SW 1271 (cell line): ENCODE measurements at places on chromosomes 11 and 22.

DNA sequence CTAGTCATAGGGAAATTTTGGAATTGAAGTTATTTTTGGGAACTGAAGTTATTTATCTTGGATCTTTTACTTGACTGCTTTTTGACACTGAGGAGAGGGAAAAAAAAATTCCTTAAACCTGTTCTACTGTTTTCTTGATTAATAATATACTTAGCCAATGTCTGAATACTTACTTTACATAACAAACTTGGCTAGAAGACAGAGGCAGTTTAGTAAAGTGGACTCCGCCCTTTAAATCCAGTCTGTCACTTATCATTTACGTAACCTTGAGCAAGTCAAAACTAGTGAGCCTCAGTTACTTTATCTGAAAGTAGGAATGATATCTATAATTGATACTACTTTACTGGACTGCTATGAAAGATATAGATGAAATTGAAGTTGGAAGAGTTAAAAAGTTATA is 19.5 kb downstream of the CTSC start:
- no peak for DNase-seq

DNA sequence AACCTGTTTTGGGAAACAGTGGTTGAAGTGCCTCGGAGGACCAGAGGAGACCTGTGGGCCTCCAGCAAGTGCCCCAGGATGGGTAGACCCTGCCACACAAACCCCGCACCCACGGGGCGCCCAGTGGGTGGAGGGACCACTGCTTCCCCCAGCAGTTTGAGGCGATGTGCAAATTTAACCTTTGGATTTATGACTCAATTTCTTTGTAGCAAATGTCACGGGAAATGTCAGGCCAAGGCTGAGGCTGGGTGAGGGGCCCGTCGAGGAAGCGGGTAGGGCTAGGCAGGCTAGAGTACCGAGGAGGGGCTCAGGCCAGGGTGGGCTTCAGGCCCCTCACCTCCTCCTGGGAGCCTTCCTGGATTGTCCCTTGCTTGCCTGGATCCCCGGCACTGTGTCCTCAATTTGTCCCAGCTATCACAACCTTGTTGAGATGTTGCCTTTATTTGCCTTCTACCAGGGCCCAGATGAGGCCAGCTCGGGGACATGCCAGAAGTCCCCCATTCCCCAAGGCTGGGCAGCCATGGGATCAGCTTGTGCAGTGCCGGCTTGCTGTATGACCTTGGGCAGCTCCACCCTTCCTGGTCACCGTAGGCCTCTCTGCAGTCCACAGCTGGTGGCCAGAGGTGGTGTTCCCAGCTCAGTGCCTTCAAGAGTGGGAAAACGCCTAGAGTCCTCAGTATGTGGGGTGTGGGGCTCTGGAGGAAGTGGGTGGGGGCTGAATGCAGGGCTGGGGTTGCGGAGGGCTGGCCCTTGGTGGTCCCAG is 39.5 kb upstream of the PRODH start:
- no peak for DNase-seq

DNA sequence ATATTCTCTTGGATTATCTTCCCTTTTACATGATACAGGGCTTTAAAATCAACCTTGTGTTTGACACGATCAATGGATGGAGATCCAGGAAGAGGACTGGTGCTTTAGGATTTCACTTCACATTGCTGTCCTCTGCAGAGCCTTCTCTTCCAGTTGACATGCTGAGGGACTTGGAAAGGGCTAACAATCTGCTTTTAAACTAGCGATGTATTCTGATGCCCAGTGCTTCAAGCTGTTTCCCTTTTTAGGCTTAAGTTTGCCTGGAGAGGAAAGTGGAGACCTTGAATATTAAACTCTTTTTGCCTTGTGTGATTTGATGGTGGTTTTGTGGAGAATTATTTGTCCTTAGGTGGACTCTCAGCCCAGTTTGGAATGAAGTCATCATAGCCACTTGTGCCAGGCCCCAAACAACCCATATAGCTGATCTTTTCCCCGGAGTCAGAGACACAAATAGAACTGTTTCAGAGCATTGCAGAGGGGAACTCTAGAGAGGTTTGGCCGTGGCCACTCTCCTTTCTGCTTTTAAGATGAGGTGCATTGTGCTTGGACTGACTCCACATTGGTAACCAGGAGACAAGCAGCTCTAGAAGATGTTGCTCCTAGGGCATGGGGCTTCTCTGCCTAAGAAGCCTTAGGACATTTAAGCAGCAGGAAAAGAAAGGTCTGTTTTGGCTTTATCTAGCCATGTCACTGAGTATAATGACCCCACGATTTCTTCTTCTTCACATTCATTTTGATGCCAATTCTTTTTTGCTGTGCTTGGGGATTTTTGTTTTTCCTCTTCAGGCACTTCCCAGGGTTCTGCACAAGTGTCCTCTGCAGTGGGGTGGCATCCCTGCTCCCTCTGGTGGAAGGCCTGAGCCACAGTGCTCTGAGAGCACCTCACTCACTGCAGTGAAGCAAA is 152.8 kb downstream of the NCAM1 start:
- peak; percentile 24 for DNase-seq

DNA sequence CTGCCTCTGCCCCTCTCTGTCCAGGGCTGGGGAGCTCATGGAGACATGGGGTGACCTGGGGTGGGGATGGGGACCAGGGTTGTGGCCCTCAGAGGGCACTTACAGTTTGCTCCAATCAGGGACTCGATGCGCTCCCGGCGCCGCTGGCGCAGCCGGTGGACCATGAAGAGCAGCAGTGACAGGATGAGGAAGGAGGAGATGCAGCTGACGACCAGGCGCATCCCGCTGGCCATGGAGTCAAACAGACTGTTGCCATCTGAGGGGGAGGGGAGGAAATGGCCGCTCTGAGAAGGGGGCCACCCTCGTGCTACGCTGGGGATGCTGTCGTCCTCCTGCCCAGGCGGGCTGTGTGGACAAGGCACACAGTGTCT is 80.5 kb downstream of the DGCR2 start:
- DNase-seq, result no peak

DNA sequence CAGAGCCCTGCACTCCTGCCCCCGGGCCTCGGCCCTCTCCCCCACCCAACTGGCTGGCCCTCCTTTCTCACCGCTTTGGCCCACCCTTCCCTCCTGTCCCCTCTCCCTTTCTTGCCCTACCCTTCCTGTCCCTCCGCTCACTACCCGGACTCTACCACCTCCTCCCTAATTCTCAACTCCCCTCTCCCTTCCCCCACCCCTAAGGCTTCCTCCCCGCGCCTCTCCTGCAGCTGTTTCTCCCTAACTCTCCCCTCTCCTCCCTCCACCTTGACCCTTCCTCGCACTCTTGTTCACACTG is 421 bp downstream of the SLC15A3 start:
- no peak for DNase-seq

DNA sequence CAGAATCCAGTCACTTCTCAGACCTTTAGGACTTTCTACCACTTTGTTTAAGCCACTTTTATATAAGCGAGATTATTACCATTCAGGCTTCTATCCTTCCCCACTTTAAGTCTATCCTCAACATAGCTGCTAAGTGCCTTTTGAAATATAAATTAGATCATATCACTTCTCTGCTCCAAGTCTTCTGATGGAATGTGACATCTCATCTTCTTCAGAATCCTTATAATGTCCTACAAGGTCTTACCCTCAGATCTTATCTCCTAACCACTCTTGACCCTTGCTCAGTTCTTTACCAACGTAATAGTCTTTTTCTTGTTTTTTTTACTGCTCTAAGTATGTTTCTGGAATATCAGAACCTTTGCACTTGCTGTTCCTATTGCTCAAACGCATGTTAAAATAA is 188.7 kb downstream of the DYNC2H1 start:
- no peak for DNase-seq

DNA sequence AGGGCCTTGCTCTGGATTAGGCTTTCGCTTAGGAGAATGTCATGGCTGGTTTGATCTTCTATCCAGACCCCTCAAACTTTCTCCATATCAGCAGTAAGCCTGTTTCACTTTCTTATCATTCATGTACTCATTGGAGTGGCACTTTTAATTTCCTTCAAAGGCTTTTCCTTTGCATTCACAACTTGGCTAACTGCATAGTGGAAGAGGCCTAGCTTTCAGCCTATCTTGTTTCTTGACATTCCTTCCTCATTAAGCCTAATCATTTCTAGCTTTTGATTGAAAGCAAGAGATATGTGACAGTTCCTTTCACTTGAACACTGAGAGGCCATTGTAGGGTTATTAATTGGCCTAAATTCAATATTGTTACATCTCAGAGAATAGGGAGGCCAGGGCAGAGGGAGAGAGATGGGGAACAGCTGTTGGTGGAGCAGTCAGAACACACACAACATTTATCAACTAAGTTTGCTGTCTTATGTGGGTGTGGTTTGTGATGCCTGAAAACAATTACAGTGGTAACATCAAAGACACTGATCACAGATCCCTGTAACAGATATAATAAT is 37.7 kb upstream of the APOBEC3A start:
- DNase-seq, result no peak

DNA sequence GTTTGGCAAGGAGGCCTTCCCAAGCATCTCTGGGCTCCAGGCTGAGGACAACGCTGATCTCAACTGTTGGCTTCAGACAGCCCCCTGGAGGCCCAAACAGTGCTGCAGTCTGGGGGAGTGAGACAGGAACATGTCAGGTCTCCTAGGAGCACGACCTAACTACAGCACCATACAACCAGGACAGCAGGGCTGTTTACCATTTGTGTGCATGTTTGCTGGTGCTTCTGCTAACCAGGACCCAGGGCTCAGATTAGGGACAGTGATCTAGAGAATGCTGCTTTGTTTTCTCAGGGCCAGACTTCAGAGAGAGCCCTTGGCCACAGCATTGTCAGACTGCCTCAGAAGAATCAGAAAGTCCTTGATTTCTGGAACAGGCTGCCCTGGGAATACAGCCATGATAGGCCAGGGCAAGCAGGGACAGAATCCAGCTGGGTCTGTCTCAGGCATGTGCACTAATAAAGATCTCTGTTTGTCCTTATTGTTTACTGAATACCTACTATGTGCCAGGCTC is 126.5 kb downstream of the VPREB1 start:
- DNase-seq, result no peak

- peak; percentile 82 for DNase-seq
These were observed at the start of gene CBX6 for GRCh38 chr22:38872172-38872830. TSS of gene CBX6 (minus strand) at chr22:38872216. CDS start at chr22:38872190, 26 bp downstream.
